ENCODE measurements at places on chromosomes 7 and 10.

GRCh38 chr7:139893999-139894398 lies 64.9 kb downstream of the TBXAS1 start:
- no peak for DNase-seq

DNA sequence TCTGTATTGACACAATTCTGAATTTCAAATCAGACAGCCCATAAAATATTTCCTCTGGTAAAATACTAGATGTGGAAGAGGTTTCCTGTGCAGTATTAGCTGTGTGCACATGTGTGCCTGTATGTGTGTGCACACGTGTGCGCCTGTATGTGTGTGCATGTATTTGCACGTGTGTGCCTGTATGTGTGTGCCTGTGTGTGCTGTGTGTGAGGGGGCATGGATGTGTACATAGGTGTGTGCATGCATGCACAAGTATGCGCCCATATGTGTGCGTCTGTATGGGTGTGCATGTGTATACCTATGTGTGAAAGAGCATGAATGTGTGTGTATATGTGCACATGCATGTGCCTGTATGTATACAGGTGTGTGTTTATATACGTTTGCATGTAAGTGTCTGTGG lies 191.4 kb downstream of the KLF6 start:
- no peak for DNase-seq

DNA sequence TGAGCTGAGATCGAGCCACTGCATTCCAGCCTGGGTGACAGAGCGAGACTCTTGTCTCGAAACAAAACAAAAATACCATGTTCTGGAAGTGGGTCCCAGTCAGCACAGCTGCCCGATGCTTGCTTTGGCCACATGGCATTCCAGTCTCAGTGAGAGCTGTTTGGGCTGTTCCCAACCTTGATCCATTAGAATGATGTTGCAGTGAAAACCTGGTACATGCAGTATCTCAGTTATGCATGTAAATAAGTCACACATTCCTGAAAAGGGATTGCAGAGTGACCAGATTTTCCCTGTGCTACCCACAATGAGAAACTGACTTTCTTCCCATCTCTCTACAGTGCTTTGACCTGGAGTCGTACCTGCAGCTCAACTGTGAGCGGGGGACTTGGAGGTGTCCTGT lies 15.4 kb downstream of the ZMIZ2 start:
- no peak for DNase-seq

GRCh38 chr7:22635349-22635748 lies 91.7 kb upstream of the IL6 start:
- no peak for DNase-seq

- no peak for DNase-seq
These were observed 31.2 kb downstream of the CFAP46 start for GRCh38 chr10:132910901-132911785.

- no peak for DNase-seq
These were observed 22.0 kb upstream of the BTRC start for GRCh38 chr10:101331956-101332355.

DNA sequence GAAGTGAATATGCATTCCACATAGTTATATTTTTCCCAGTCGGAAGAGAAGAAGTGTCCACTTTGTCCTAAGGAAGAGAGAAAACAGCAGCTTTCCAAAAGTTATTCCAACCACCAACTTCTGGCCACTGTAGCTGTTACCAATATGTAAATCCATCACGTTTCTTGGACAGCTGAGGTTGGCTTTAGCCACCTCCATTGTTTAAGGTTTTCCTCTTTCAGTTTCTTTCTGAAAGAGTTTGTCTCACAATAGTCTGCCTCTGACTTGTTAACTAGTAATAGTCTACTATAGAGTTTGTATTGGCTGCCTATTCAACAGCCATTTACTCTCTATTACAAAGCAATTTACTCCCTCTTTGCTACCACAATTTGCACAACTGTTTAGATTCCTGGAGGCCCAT lies 457.6 kb upstream of the LRRN3 start:
- DNase-seq: no peak

- DNase-seq: no peak
These were observed 7.8 kb upstream of the UBE2D1 start for GRCh38 chr10:58326967-58327381.

GRCh38 chr7:90655566-90655965 lies 59.4 kb downstream of the CDK14 start:
- DNase-seq: no peak

- no peak for DNase-seq
These were observed 93.5 kb downstream of the MCU start for GRCh38 chr10:72785409-72785808.

DNA sequence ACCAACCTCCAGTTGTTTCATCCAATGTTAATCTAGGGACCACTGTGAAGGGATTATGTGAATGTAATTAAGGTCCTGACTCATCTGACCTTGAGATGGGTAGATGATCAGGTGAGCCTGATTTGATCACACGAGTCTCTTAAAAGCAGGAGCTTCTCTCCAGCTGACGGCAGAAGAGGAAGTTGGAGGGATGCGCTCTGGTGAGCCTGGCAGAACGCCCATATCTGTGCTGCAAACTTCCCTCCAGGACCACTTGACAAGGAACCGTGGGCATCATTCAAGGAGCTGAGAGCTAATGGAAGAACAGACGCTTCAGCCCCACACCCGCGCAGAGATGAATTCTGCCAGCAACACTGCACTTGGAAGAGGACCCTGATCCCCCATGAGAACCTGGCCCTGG lies 642.4 kb downstream of the TNS3 start:
- DNase-seq: no peak

DNA sequence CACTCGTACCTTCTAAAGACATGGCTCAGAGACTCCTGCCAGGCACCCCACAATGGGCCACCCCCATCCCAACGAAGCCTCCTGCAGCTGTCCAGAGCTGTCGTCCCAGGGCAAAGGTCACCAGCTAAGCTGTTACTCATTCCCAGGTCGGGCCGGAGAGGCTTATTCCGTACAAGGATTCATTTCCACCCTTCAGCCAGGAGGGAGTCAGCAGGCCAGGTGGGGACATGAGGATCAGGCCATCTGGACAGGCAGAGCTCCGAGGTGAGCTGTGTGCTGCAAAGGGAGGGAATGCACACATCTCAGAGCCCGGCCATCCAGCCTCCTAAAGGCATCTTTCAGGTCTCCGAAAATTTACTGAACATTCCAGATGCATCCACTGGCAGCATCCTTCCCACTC lies 63.9 kb upstream of the NANOS1 start:
- no peak for DNase-seq

GRCh38 chr7:138813945-138814344 lies 15.9 kb upstream of the ATP6V0A4 start:
- DNase-seq: no peak

DNA sequence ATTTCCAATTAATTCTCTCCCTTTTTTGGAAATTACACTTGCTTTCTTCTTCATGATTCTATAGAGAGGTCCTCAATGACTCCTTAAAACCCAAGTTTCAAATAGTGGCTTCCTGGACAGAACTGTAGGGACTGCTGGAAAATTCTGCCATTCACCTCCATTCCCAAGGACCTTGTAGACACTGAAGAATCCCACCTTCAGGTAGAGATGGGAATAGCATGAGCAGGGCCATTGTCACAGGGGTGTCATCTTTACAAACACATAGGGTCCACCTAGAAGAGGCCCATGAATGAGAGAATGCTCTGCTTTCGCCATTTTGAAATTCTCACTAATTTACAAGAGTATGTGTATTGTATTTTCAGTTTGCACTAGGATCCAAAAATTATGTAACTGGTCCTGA lies 701.7 kb upstream of the CELF2 start:
- no peak for DNase-seq

GRCh38 chr7:31553661-31554081 lies 39.8 kb downstream of the ITPRID1 start:
- no peak for DNase-seq

DNA sequence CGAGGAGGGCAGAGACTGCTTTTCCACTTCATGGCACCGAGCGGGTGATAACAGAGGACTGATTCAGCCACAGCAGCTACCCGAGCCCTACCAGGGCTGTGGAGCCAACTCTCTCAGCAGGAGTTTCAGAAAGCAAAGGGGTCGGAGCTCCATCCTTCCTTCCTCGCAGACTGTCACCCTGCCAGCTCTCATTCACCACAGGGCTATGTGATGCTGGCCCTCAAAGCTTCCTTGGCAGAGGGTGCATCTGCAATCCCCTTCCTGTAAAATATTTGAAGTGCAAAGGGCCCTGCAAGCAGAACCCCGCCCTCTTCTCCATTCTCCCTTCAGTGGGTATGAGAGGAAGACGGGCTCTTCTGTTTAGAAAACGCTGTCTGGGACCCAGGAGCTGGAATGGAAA lies 105.3 kb upstream of the LYZL2 start:
- DNase-seq: no peak

- no peak for DNase-seq
These were observed 1029.0 kb downstream of the GRM8 start for GRCh38 chr7:126223729-126224128.

DNA sequence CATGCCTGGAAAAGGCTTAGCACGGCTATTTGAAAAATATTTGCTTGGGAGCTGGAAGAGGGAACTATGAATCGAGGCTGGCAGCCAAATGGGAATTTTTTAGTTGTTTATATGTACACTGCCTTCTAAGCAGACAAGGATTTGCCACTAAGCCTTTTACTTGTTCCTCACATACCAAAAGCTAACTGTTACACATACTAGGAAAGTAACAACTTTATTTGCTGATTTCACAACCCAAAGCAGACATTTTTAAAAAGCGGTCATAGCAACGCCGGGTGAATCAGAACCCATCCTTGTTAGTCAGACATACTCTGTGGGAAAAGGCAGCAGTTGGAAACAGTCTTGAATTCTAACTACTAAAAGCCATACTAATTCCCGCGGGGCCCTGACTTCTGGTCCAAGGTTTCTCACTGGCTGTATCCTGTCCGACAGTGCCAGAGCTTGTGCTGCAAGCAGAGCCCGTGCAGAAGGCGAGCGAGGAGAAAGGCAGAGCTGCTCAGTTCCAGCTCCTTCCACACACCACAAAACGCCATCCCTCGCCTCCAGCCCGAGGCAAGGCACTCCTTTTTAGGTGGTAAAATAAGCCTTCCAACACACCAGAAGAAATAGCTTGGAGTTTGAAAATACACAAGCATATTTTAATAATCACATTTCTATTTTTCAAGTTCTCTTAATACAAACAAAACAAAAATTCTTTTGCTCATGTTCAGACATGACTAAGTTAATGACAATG lies 89.2 kb downstream of the RNF216 start:
- peak; percentile 42 for DNase-seq

GRCh38 chr7:467393-467828 lies 52.2 kb downstream of the PDGFA start:
- DNase-seq: no peak

DNA sequence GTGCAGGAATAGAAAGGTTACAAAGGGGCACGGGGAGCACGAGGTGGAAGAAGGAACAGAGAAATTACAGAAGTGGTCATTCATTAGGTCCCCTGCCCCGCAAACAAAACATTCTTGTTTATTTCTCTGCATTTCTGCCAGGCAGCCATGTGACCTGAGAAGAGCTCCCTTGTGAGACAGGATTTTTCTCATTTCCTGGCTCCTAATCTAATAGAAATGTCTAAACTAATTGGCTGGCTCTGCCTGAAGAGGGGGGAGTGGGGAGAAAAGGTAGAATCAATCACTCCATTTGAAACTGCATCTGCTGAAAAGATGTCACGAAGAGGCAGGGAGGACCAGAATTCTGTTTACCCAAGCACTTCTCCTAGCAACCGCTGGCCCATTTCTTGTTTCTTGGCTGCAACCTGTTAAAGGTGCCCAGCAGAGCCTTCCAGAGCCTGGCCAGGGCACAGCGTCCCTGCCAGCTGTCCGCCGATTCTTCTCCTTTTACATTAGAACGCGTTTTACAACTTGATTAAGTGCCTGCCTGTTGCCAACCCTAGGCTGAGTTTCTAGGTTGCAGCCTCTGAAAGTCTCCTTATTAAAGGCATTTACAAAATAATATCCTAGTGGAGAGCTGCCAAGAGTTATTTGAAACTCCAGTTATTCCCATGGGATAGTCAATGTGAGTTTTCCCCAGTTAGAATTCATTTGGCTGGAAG lies 1227.6 kb downstream of the TYW1 start:
- DNase-seq: peak; percentile 52

GRCh38 chr7:68063171-68063570 lies 1066.5 kb downstream of the TYW1 start:
- no peak for DNase-seq

DNA sequence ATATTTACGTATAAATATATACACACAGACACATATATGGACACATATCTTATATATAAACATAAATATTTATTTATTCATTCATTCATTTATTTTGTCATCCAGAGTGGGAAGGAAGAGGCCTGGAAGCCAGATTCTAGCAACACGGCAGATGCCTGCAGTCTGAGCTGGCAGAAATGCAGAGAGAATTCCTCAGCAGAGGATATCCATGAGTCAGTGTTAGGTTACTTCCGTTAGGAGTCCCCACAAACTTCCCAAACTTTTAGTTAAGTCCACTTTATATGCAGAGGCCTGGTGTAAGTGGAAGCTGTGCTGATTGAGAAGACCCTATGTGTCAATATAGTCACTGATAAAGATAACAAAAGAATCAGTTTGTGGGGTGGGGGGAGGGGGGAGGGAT lies 89.6 kb downstream of the PPP1R17 start:
- no peak for DNase-seq

GRCh38 chr7:7688956-7689355 lies 29.5 kb downstream of the RPA3 start:
- DNase-seq: no peak

DNA sequence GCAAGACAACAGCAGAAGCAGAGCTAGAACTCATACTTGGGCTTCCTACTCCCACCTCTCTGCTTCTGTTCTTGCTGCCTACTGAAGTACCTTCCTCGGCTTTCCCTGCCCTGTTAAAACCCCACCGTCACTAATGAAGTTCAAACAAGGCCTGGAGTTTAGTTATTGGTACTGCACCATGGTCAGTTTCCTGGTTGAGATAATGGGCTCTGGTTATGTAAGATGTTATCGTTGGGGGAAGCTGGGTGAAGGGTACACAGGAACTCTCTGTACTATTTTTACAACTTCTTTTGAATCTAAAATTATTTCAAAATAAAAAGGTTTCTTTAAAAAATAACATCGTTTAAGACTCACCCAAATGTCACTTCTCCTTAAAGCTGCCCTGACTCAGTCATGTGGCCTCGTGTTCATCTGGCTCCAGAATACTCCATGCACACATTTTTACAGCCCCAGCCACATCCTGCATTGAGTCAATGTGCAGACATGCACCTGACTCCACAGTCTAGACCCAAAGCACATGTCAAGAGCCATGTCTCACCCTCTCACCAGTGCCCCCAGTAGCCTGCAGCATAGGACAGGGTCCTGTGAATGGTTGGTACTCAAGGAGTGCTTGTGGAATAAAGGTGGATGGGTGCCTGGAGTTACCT lies 36.9 kb upstream of the AQP1 start:
- no peak for DNase-seq

GRCh38 chr10:103800789-103801540 lies 54.4 kb downstream of the SH3PXD2A start:
- DNase-seq: no peak

DNA sequence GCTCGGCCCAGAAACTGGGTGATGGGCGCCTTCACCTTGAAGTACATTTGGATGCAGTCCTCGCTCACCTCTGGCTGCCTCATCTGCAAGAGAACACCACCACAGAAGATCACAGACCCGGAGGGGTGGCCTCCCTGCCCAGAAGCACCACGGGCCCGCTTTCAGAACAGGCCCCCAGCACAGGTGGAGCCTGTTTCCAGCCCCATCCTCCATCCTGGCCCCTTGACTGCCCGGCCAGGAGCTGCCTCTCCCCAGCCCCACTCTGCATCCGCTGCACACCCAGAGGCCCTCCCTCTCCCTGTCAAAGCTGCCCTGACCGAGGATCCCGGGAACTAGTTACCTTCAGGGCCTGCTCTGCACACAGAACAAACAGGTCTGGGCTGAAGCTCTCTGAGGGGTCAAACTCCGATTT lies 724 bp downstream of the CFAP46 start:
- DNase-seq: no peak

- no peak for DNase-seq
These were observed 422.8 kb downstream of the DPP6 start for GRCh38 chr7:154474903-154475520.
